Breast epithelium (tissue), 4 donors: ENCODE measurements at places on chromosomes 12 and 14.
A peak's percentile ranks its signal among the peaks of the same experiment; 100 is the strongest.

- no peak for DNase-seq
Observed at GRCh38 chr12:42338280-42338679, 12.3 kb downstream of the PPHLN1 start.

DNA sequence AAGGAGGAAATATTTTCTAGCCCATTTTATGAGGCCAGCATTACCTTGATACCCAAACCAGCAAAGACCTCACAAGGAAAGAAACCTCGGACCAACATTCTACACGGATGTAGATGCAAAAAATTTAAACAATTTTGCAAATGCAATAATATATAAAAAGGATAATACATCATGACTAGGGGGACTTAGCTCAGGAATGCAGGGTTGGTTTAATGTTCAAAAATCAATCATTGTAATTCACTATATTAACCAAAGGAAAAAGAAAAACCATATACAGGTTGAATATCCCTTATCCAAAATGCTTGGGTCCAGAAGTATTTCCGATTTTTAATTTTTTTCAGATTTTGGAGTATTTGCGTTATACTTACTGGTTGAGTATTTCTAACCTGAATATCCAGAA is 33.0 kb downstream of the TPCN1 start:
- no peak for DNase-seq

GRCh38 chr12:113174461-113175384 is 10.6 kb downstream of the DDX54 start:
- peak; percentile 70 for DNase-seq

GRCh38 chr12:107090711-107091110 is 2.6 kb downstream of the CRY1 start:
- DNase-seq: no peak

- DNase-seq: no peak
Observed at GRCh38 chr12:126487431-126487980, 1422.3 kb downstream of the AACS start.

DNA sequence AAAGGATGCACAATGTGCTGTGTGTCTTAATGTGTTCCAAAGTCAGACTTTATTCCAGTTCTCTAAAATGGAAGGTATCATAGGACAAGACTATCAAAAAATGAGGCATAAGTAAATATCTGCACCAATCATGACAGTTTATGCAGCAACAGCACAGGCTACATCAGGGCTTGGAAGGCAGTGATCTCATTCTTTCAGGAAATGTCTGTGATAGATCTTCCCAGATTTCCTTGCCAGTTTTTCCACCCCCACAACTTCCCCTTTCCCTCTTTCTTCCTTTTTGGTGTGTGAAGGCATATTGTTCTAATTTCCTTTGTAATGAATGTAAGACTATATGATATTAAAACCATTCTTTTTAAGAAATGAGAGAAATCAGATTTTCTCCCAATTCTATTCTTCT is 326.7 kb downstream of the ATP23 start:
- no peak for DNase-seq

GRCh38 chr12:116065606-116066005 is 211.9 kb downstream of the MED13L start:
- no peak for DNase-seq

- DNase-seq: no peak
Observed at GRCh38 chr14:90201344-90201743, 55.0 kb upstream of the PSMC1 start.

GRCh38 chr12:3632754-3633153 is 120.2 kb downstream of the CRACR2A start:
- DNase-seq: no peak

- DNase-seq: no peak
Observed at GRCh38 chr12:52524898-52525591, 4.9 kb upstream of the KRT5 start.

DNA sequence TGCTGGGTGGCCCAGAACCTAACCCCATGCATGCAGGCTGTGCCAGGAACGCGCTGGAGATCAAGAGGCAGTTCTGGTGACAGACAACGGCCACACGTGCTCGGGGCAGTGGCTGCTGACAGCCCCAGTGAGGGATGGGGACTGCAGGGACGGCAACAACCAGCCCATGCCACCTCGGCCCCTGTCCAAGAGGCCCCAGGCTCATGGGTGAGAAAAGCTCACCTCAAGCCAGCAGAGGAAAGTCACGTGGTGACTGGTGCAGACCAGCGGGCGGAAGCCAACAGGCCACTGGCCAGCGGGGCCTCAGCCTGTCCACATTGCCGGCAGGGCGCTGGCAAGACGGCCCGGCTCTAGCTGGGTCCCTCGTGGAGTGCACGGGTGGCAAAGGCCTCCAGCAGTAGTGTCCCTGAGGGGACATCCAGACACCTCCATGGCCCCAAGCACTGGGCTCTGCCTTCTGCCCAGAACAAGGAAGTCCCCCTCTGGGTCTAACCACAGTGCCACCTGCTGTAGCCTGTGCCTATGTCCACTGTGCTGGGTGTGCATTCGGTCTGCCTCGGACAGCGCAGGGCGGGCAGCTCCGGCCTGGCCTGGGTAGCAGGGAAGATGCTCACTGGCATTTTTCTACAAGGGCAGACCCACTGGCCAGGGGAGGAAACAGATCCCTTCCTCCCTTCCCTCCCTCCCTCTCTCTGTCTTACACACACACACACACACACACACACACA is 134.1 kb downstream of the NCOR2 start:
- peak; percentile 66 for DNase-seq

DNA sequence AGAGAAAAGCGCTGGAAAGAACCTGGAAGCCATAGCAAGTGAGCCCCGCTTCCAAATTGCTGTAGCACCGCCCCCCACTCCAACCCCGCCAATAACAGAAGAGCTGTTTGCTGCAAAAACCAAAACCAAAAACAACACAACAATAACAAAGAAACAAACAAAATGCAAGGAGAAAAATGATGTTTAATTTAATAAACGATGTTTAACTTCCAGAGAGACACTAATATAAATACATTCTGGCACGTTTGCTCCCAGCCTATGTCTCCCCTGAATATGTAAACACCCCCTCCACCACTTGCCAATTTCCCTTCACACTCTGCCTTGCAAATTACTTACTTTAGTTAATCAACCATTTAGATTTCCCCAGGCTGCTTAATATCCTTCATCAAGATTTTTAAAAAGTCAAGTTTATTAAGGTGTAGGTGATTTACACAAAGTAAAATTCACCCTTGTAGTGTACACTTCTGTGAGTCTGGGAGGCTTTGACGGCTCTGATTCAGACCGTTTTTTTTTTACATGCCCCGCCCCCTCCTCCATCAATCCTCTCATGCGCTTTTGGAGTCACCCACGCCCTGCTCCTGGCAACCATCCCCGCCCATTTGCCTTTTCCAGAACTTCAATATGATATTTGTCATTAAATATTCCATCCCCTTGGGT is 482 bp upstream of the IFI27L2 start:
- DNase-seq: no peak

DNA sequence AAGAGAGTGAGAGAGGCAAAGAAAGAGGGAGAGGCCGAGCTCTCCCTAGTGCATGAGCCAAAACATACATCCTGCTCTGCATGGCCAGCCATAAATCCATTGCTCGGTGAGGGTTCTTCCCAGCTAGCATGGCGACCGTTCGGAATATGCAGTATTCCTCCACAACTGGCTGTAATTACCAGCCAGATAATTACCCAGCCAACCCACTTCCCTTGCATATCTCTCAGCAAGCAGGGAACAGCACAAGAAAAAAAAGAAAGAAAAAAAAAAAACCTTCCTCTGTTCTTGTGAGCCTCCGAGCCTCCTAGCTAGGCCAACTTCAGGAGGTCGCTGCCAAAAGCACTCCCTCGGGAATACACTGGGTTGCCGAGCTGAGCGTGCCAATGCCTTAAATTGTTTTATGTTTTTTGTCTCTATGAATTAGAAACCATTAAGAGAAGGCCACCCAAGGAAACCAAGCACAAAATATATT is 567.9 kb downstream of the MED13L start:
- DNase-seq: no peak

DNA sequence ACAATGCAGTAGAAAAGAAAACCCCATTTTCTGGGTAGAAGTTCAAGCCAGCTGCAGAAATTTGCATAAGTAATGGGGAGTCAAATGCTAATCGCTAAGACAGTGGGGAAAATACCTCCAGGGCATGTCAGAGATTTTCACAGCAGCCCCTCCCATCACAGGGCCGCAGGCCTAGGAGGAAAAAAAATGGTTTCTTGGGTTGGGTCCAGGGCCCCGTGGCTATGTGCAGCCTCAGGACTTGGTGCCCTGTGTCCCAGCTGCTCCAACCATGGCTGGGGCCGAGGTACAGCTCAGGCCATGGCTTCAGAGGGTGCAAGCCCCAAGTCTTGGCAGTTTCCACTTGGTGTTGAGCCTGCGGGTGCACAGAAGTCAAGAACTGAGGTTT is 14.6 kb downstream of the OR10P1 start:
- no peak for DNase-seq

GRCh38 chr12:89965993-89966392 is 257.4 kb upstream of the ATP2B1 start:
- DNase-seq: no peak

DNA sequence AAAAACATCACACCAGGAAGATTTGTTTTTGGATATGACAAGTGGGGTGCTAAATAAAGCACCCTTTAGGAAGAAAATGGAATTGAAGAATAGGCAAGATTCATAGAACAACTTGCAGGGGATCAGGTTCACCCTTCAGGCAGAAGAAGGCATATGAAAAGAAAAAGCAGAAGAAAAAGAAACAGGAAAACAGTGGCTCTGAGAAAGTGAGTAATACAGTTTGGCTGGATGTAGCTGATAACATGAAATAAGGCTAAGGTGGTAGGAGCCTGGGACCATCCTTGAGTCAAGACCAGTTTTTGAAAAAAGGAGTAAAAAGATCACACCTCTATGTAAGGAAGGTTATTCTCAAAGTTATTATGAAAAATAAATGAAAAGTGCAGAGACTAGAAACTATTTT is 42.4 kb downstream of the TRIP11 start:
- DNase-seq: no peak

DNA sequence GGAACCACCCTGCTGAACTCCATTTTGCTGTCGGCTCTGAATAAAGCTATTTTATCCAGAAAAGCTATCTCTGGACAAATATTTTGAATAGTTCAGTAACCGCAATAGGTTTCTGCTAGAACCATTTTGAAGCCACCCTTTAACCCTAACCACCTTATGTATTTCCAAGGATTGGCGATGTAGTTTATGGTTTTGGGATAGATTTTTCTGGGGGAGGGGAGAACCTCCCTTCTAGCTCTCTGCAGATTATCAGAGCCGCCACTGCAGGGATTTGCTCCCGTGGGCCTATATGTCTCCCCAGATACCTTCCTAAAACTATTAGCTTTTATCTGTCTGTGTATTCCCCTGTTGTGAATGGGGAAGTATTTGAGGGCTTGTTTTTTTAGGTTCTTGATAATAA is 1.8 kb upstream of the TUBA1B start:
- DNase-seq: no peak

GRCh38 chr12:111807232-111807631 is 34.8 kb upstream of the MAPKAPK5 start:
- DNase-seq: no peak

DNA sequence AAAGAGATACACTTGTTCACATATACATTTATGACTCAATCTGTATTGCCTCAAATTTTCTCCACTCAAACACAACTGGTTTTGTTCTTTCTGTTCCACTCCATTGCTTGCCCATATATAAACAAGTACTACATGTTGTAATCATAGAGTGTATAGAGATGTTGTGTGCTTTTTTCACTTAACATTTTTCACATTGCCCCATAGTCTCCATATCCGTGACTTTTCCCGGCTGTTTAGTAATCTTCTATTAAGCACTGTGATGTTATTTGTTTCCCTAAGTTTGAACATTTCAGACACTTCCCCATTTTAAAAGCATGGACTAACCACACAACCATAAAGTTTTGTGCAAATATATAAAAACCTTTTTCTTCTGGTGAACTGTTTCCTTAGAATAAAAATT is 45.5 kb upstream of the PTPRR start:
- no peak for DNase-seq

DNA sequence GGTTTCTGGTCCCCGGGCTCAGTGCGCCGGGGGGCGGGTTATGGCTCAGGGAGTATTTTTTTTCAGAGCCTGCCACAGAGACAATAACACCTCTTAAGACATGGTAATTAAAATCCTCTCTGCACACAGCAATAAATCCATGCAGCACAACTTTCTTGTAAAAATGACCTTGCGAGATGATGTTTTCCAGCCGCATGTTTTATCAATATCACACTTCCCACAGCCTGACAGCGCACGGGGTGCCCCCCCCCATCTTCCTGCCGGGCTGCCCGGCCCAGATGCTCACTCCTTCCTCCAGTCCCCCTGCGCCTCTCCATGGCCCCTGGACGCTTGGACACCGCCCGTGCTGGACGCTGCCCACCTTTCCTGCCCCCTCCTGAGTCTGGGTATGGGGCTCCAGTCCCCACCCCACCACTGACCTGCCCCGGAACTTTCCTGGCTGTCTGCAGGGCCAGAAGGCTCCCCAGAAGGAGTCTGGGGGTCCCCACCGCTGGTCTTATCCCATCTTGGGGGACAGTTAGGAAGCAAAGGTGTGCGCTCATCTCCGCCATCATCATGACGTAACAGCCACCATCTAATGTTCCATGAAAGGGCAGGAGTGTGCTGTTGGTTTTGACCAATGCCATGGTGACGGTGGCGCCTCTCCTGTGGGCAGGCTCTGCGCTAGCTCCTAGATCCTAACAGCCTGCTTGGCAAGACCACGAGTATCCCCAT is 182.9 kb downstream of the KIF26A start:
- no peak for DNase-seq

GRCh38 chr14:66074537-66074936 is 411.6 kb upstream of the CCDC196 start:
- DNase-seq: no peak

GRCh38 chr12:130418251-130418650 is 80.6 kb downstream of the PIWIL1 start:
- no peak for DNase-seq

- no peak for DNase-seq
Observed at GRCh38 chr14:51780741-51781140, 79.7 kb upstream of the GNG2 start.

- DNase-seq: no peak
Observed at GRCh38 chr14:75238756-75239455, 39.7 kb upstream of the FOS start.

- DNase-seq: no peak
Observed at GRCh38 chr12:59388176-59388575, 207.7 kb upstream of the SLC16A7 start.

- DNase-seq: no peak
Observed at GRCh38 chr14:96053600-96054381, 14.6 kb downstream of the C14orf132 start.

GRCh38 chr12:1091350-1091749 is 100.3 kb downstream of the ERC1 start:
- no peak for DNase-seq
